ENCODE measurements at places on chromosomes 3 and 15.

DNA sequence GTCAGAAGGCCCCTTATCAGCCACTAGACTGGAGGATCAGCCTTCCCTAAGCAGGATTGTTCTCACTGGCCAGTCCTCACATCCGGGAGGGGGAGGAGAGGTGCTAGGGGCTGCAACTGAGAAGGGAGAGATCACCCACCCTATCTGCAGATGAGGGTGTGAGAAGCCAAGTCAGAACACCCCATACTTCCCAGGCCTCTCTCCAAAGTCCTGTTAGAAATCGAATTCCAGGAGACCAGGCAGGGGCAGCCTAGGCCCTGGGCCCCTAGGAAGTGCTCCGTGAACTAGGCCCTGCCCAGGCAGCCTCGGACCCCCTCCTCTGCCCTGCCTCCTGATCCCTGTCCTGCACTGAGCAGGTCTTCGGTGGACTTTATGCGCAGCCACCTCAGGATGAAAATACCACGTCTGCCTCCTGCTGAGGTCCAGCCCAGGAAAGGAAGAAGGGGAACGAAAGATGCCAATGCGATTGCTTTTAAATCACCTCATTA, 933 bp downstream of the DZIP1L start:
- no peak for DNase-seq

GRCh38 chr3:122358703-122359032, 24.4 kb downstream of the MIX23 start:
- DNase-seq, result no peak

DNA sequence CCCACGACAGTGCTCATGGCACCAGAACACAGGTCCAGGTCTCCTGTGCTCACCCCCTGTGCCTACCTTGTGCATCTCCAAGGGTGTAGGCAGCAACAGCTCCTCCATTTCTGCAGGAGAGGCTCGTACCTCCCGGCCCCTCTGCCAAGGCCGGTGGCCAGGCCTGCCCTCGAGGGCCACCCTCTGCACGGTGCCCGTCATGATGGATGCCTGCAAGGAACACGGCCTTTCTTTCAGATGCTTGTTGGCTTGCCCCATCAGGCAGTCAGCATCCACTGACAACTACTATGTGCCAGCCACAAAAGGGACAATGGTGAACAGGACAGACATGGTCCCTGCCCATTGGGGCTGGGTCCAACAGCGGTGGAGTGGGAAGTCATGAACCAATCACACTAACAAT, 43.8 kb downstream of the GRIP2 start:
- DNase-seq, result no peak

- no peak for DNase-seq
Measured at GRCh38 chr3:159844801-159845261, 143.8 kb upstream of the IL12A start.

DNA sequence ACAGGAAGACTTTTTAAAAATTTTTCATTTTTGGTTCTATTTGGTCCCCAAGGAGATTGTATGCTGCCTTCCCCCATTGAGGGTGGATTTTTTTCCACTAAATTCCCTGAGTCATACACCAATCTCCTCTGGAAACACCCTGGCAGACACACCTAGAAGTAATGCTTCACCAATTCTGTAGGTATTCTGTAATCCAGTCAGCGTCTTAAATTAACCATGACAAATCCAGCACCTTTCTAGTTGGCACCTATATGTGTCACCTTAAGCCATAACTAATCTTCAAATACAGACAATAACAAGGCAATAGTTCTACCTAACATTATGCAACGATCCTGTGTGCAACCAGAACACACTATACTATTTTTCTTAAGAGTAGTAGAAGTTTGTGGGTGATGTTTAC, 459.1 kb upstream of the NDN start:
- DNase-seq, result no peak

DNA sequence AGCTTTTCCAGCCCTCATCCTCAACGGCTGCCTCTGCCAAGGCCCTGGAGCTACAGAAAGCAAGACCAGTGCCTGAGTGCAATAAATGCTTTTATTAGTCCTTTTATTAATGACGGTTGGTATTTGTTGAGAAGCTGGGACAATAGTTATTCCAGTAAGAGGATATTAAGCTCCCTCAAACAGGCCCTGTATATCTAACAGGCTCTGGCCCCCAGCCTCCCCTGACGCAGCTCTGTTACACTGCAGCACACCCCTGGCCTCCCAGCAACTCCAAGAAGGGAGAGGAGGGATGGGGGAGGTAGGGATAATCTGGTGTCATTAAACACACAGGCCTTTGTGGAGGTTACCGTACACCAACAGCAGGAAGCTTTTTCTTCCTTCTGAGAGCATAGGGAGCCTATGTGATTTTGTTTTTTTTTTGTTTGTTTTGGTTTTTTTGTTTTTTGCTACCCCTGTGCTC, 30.8 kb upstream of the MAGEF1 start:
- no peak for DNase-seq

DNA sequence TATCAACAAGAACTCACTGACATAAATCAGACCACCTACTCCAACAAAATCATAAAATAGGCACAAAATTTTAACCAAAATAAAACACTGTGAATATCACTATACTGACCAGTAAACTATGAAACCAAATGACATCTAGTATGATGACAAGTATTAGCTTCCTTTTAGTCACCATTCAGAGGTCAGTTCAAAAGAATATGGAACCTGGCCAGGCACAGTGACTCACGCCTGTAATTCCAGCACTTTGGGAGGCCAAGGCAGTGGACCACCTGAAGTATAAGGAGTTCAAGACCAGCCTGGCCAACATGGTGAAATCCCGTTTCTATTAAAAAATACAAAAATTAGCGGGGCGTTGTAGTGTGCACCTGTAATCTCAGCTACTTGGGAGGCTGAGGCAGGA, 65.8 kb downstream of the SMARCC1 start:
- no peak for DNase-seq

GRCh38 chr3:54771050-54771449, 156.8 kb downstream of the LRTM1 start:
- no peak for DNase-seq

GRCh38 chr3:168422843-168423242, 327.1 kb upstream of the GOLIM4 start:
- no peak for DNase-seq

- DNase-seq, result no peak
Measured at GRCh38 chr15:64754663-64755426, 20.5 kb downstream of the RBPMS2 start.

- no peak for DNase-seq
Measured at GRCh38 chr3:49805897-49806701, 3.0 kb downstream of the INKA1 start.

GRCh38 chr15:91409387-91409786, 309.3 kb downstream of the SV2B start:
- no peak for DNase-seq

DNA sequence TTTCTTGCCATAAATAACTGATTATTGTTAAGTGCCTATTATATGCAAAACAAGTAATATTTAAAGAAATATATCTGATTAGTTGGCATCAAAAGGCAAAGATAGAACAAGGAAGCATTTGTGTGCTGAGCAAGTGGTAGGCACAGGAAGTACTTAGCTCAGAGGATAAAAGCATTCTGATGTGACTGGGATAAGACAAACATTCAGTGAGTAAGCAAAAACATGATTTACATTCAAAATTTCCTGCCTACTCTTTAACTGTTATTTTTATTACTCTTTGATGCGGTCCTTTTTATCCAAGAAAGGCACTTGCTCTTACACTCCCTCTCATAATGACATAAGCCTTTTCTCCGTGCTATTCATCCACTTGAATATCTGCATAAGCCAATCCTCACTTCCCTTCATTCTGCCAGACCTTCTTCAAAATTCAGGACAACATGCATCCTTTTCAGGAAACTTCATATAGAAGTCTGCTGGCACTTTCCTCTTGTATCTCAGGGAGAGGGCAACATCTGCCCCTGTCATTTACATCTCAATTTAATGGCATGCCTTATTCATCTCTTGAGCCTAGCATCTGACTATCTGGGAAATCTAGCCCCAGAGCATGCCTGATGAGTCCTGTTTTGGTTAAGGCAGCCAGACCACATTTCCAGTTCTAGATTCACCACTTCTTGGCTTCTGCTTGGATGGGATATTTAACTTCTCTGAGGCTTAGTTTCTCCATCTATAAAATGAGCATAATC, 478.2 kb upstream of the ROBO2 start:
- peak; percentile 51 for DNase-seq

GRCh38 chr3:107555359-107555758, 32.6 kb downstream of the BBX start:
- no peak for DNase-seq

- no peak for DNase-seq
Measured at GRCh38 chr3:180063783-180064182, 27.0 kb upstream of the PEX5L start.

DNA sequence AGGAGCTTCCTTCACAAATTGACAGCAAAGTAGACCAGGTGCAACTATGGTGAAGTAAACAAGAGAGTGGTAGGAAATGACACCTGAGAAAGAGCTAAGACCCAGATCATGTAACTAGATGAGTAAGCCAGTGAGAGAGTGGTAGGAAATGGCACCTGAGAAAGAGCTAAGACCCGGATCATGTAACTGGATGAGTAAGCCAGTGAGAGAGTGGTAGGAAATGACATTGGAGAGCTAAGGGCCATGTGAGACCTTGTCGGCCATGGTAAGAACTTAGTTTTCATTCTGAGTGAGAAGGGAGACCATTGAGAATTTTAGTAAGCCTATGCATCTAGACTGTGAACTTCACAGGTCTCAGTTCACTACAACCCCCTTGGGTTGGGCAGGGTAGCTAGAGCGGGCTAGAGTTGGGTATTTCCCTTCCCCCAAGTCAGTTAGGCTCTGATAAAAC, 5.4 kb upstream of the SENP7 start:
- DNase-seq, result no peak

DNA sequence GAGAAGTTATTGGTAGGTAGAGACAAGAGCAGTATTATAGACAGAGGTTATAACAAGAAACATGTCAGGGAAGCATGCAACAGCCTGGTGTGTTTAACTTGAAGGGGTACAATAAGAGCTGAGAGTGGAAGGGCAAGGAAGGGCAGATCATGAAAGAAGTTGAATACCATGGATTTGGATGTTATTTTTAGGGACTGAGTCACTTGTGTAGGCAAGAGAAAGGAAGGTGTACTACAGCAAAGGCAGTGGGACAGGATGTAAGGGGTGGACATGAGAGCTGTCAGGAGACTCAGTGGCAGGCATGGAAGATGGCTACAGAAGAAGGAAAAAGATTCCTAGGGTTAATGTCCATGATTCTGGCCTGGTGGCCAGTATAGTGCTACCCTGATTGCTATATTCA, 66.4 kb downstream of the TFG start:
- no peak for DNase-seq

DNA sequence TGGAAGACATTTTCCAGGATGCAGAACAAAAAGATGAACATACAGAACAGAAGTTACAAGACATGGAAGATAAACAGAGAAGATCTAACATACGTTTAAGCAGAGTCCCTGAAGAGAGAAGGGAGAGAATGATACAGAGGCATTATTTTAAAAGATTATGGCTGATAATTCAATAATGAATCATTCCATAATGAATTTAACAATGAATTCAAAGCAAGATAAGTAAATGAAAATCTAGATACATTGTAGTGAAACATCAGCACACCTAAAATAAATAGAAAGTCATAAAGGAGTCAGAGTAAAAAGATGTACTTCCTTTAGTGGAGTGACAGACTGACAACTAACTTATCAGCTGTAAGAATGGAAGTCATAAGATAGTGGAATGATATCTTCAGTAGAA, 30.1 kb upstream of the PGPEP1L start:
- no peak for DNase-seq

- no peak for DNase-seq
Measured at GRCh38 chr3:69865925-69866679, 126.8 kb downstream of the MITF start.

DNA sequence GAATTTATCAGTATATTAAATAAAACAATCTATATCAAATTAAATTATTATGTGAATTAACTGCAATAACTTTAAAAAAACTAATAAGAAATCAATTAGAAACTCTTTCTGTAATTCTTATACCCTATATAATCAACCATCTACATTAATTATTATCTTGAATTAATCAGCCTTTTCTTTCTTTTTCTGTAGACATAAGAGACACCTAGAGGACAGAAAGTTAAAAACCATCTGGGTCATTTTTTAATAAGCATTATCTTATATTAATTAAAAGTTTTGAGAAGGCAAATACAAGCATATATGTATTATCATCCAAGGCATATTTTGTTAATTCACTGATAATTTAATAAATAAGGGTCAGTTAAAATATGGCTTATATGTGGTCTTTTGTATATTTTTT, 24.2 kb upstream of the SLC25A26 start:
- DNase-seq, result no peak

GRCh38 chr3:105866656-105867653, 1.9 kb downstream of the CBLB start:
- no peak for DNase-seq

DNA sequence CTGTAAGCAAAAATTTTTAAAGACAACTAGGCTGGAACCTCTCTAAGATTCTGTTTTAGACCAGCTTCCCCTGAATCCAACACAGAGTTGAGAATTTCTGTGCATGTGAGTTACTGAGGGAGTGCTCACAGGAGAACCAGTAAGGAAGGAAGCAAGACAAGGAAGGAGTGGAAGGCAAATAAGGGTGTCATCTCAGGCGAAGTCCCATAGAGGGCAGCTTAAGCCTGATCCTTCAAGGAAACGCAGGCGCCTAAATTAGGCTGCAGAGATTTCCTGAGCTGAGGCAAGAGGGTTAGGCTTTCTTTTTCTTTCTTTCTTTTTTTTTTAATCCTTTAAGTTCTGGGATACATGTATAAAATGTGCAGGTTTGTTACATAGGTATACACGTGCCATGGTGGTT, 36.2 kb upstream of the COL6A6 start:
- no peak for DNase-seq

DNA sequence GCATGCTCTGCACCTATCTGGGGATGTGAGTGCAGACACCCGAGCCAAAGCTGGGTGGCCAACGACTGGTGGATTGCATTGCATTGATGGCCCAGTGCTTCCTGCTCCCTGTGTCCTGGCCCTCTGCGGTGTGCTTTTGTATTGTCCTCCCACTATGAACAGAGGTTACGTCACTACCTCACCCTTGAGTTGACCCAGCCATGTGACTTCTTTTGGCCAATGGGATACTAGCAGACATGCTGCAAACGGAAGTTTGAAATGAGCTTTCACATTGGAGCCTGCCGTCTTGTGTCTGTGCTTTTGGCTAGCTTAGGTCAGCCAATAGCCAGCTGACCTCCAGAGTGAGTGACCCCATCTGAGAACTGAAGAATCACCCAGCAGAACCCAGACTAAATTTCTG, 15.3 kb upstream of the TBC1D21 start:
- no peak for DNase-seq

- DNase-seq, result no peak
Measured at GRCh38 chr3:78895528-78895927, 872.3 kb downstream of the ROBO1 start.

- DNase-seq, result no peak
Measured at GRCh38 chr3:73433079-73433478, 191.7 kb downstream of the PDZRN3 start.

Data from NCI-H1048 (cell line).